Adrenal gland (tissue), 19 donors: ENCODE measurements at places on chromosomes 12 and 14. TPM values are rescaled to one million over a fixed set of nuclear protein-coding genes. Genes with fewer than 3 reads are reported as not detected.

GRCh38 chr12:130117701-130118100 lies 44.6 kb upstream of the FZD10 start:
- DNase-seq: no peak

DNA sequence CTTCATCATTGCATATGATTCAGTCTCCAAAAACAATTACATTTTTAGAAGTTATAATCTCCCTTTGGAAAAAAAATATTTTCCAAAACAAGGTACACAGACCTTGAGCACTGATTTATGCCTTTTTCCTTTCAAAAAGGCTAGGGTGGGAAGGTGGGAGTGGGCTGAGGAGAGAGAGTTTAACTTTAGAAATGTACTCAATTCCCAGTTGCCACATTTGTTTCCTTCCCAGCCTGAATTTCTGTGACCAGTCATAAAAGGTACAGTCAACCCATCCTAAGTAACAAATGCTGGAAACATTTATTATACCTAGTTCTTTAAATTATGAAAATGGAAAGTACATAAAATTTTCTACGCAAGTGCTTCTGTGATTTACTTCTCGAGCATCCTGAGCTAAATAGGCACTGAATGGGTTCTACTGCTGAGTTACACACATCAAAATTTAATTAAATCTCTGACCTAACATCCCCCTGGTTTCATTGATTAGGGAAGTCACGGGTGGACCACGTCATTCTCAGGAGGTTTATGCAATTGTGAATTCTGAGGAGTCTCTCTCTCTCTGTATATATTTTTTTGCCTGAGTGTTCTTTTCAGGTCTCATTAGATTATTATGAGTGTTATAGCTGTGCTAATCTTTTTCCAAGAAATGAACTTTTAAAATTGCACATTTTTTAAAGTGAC lies 371.8 kb downstream of the BTG1 start:
- peak; percentile 16 for DNase-seq

GRCh38 chr12:81712536-81712935 lies 46.6 kb downstream of the PPFIA2 start:
- DNase-seq: no peak

GRCh38 chr12:46963977-46964971 lies 115.1 kb upstream of the PCED1B start:
- DNase-seq: peak; percentile 44

- DNase-seq: no peak
Observed at GRCh38 chr14:95226801-95227200, 69.5 kb upstream of the DICER1 start.

DNA sequence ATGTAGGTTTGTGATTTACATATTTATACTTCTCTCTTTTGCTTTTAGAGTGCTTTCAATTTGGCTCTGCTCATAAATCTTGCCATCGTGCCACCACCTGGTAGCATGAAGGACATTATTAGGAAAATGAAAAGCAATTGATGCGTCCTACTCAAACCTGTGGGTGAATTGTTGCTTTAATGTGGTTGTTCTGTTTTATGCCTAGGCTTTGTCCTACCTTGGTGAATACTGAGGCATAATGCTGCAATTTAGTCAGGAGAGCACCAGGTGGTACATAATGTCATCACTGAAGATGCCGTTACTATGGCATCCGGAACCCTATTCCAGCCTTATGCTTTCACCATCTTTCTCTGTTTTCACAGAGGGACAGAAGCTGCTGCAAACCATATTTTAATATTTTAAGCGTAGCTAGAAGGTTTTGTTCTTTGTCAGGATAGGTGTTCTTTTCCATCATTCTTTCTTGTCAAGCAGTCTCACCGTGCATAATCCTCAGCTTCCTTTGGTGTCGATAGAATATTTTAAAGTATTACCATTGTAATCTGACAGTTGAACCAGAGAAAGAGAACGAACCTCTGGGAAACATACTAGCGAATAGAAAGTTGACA lies 68.5 kb upstream of the PKP2 start:
- DNase-seq: no peak

DNA sequence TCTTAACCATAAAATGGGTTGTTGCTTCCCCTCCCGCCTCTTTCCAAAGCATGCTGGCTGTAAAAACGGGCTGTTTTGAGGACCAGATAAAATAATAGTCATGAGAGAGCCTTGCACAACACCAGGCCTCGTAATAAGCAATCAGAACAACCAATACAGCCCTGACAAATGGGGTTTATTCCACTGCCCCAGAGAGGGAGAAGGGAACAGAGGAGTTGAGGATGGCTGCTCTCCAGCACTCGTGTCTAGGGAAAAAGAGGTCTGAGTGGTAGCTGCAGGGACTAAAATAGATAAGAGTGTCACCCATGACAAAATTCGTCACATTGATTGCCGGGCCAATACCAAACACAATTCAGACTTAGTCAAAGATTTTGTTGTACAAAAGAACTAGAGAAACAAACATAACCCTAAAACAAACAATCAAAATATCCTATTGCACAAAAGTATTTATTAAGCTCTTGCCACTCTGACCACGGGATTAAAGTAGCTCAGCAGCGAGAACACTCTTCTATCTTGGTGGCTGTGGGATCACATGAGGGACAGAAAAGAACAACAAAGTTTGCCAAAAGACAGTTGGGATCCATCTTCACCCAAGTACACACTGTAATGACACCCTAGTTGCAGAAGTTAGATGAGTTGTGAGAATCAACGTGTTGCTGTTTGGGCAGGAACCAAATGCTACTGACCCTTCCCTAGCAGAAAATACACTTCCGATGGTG lies 188.0 kb downstream of the FOXN3 start:
- DNase-seq: no peak

- no peak for DNase-seq
Observed at GRCh38 chr14:69964841-69965240, 85.6 kb downstream of the SMOC1 start.

DNA sequence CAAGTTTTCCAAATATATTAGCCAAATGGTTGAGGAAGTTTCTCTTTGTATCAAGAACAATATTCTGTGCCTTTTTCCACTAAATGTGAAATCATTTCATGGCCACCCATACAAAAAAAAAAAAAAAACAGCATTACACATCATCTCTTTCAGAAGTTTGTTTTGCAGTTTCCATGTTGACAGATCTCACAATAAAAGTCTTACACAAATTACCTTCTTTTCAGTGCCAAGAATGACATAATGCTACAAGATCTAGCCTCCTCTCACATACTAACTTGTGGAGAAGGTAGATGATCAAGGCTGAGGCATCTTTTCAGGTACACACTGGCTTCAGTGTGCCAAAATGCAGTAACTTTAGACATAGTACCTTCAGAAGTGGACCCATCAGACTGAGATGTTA lies 35.3 kb downstream of the PRKD1 start:
- DNase-seq: no peak

DNA sequence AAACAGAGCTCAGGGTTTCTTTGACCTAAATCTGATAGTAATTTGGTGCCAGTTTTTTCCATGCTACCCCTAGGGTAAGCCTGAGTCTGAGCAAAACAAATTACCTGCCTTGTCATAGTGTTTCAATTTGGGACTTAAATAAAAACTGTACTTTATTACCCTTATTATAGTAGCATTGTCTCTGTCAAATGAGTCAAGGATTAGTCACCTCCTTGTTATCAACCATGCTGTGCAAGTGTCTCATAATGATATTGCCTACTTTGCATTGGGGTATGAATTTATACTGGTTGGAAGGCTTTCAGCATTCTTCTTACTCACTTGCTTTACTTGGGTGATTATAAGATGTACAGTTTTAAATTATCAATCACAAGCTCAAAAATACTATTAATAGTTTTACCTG lies 380.0 kb downstream of the LRFN5 start:
- DNase-seq: no peak

GRCh38 chr12:32482226-32482625 lies 82.9 kb downstream of the FGD4 start:
- DNase-seq: no peak

GRCh38 chr12:14260011-14260993 lies 105.2 kb upstream of the ATF7IP start:
- peak; percentile 85 for DNase-seq

DNA sequence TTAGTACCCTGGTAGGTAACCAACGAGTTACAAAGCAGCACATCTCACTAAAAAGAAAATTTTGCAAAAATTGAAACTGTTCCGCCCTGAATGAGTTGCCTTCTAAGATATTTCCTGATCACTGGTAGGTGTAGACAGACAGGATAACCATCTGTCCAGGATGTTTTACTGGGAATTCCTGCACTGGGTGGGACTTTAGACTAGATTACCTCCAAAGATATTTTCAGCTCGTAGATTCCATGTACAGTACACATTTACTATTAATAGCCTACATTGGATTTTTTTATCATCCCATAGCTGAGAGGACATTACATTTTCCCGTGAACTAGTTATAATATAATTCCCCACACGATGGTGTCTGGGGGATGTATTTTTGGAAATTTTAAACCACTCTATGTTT lies 139.6 kb downstream of the DYRK2 start:
- no peak for DNase-seq

- peak; percentile 71 for DNase-seq
Observed at GRCh38 chr14:73943083-73943482, 6.8 kb downstream of the FAM161B start.

GRCh38 chr12:124548854-124549378 lies 18.5 kb downstream of the NCOR2 start:
- peak; percentile 92 for DNase-seq

GRCh38 chr14:102317564-102318248 lies 1.8 kb upstream of the ZNF839 start:
- peak; percentile 35 for DNase-seq

GRCh38 chr12:6701078-6701768 lies 608 bp upstream of the PIANP start:
- DNase-seq: no peak

DNA sequence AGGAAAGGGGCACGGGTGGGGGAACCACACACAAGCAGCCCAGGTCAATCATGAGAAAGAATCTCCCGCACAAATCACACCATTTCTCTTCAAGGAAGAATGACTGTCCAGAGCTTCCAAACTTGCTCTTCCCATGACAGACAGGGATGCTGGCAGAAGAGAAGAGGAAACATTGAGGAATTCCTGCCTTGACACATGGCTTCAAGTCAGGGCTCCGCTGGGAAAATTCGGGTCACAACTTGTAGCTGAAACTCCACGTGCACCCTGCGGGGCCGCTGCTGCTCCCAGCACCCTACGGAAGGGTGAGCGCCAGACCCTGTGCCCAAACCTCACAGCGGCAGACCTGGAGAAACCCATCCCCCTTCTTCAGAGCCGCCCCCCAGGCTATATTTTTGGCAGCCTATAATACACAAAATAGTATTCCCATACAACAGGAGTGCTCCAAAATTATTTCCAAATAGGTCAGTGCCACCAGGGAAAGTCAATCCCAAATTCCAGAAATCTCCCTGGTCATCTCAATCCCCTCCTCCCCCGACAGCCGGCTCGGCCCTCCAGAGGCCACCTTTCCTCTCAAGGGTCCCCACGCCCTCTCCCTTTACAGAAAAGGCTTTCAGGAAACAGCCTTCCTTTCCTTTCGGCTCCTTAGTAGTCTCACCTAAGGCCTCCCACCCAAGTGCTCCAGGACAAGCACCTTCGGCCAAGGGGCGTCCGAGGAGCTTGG lies 1.3 kb downstream of the TMEM132D start:
- no peak for DNase-seq

DNA sequence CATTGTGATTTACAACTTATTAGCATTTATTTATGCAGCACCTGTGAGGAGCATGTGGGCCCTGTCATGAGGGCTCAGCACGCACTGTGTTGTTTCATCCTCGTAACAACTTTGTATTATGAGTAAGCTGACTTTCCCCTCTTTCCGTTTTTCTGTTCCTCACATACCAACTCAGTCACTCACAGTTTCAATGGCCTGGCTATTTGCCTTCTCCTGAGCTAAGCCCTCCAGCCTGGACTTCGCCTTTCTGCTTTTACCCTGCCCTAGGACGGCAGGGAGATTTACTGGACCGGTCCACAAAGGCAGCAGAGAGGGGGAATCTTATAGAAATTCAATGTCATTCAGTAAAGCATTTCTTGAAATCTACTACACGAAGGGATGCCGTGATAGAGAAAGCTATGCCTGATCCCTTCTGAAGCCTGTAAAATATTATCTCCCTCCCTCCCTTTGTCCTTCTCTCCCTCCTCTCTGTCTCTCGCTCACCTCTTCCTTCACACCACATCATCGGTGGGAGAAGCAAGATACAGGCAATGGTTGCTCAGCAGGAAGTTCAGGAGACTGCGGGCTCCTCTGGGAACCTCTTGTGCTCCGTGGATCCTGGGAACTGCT lies 219.2 kb upstream of the TBX3 start:
- no peak for DNase-seq

DNA sequence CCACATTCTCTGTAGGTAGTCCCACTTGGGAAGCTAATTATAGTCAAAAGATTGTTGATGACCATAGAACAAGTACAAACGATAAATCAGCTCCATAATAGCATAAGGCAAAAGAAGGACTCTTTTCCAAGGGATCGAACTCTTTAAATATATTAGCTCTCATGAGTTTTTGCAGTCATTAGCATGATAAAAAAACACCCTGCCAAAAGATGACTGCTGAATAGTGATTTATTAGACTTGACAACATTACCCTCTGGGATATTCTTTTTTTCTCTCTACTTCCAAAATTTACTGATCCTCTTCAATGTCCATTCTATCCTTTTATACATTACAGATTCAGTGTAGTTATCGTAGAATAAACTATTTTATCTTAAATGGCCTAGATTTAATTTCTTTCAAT lies 14.2 kb downstream of the EPYC start:
- DNase-seq: no peak

- peak; percentile 24 for DNase-seq
Observed at GRCh38 chr14:67186789-67187584, 2.3 kb upstream of the GARIN2 start.

GRCh38 chr12:132311201-132311915 lies 18.0 kb downstream of the GALNT9 start:
- DNase-seq: no peak

GRCh38 chr12:46491548-46491947 lies 119.0 kb upstream of the SLC38A2 start:
- DNase-seq: no peak

The DNAJC22 gene
- 0.61 TPM for total RNA-seq

The PTHLH gene
- not detected for total RNA-seq

The USP44 gene
- total RNA-seq: 1.3 TPM

The TDRD9 gene
- 3.4 TPM for total RNA-seq

The NEUROD4 gene
- total RNA-seq: not detected

The HOXC5 gene
- total RNA-seq: 0.61 TPM

The BDKRB1 gene
- total RNA-seq: not detected

The SERPINA6 gene
- total RNA-seq: not detected

The CABP1 gene
- 3.9 TPM for total RNA-seq

The RNF31 gene
- total RNA-seq: 58.7 TPM

The CD163L1 gene
- total RNA-seq: 1.9 TPM

The PPTC7 gene
- 26.6 TPM for total RNA-seq

The MAP3K9 gene
- total RNA-seq: 4.3 TPM

The TC2N gene
- total RNA-seq: 10.9 TPM
